ENCODE measurements at places on chromosomes 1 and 21.

GRCh38 chr1:178643349-178643748 is 81.7 kb upstream of the RALGPS2 start:
- DNase-seq: no peak

- DNase-seq: no peak
These were observed 111.1 kb downstream of the PIK3R3 start for GRCh38 chr1:46021046-46021996.

GRCh38 chr1:85351202-85351828 is 74.9 kb upstream of the BCL10 start:
- DNase-seq: no peak

- DNase-seq: no peak
These were observed 26.5 kb upstream of the VAV3 start for GRCh38 chr1:107991371-107992066.

Data from esophagus muscularis mucosa (tissue), 4 donors.